Naive B cell (primary cell): ENCODE measurements at places on chromosomes 2 and 18.

- no peak for DNase-seq
Observed at GRCh38 chr2:60961457-60961856, 56.1 kb upstream of the PEX13 start.

- DNase-seq = no peak
Observed at GRCh38 chr2:15912203-15912602, 28.1 kb upstream of the MYCN start.

- no peak for DNase-seq
Observed at GRCh38 chr2:232386490-232386739, 7.9 kb downstream of the ALPP start.

GRCh38 chr18:33404244-33404873 is 36.2 kb downstream of the CCDC178 start:
- no peak for DNase-seq

- no peak for DNase-seq
Observed at GRCh38 chr2:78290581-78291214, 734.8 kb upstream of the REG3G start.

- no peak for DNase-seq
Observed at GRCh38 chr18:8701546-8702118, 3.7 kb upstream of the MTCL1 start.

GRCh38 chr2:26523750-26524149 is 45.8 kb upstream of the OTOF start:
- DNase-seq = no peak

DNA sequence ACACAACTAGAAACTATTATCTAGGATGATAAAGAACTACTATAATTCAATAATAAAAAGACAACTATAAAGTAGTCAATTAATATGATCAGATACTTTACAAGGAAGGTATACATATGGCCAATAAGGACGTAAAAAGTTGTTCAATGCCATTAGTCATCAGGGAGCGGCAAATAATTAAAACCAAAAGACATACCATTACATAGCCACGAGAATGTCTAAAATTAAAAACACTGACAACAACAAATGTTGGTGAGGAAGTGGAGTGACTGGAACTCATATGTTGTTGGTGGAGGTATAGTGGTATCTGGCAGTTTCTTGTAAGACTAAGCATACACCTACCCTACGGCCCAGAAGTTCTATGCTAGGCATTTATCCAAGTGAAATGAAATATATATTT is 152.4 kb downstream of the MTCL1 start:
- DNase-seq = no peak

GRCh38 chr2:109436610-109437225 is 177.0 kb downstream of the SEPTIN10 start:
- DNase-seq = no peak

- DNase-seq = no peak
Observed at GRCh38 chr18:26458526-26459232, 89.7 kb downstream of the KCTD1 start.

DNA sequence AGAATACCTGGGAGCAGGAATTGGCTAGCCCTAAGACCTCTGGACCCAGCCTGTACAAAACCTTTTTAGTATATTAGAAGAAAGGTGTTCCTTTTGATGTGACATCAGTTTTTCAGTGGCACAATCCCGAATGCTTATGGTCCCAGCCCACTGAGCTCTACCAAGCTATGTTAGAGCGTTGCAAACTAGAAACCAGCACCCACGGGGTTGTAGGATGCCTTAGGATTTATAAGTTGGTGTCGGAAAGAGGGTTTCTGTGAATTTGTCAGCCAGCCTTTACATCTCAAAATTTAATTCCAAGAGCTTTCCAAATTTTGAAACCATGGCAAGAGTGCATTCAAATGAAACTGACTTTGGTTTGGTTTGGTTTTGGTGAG is 499 bp upstream of the LMAN1 start:
- DNase-seq = no peak

DNA sequence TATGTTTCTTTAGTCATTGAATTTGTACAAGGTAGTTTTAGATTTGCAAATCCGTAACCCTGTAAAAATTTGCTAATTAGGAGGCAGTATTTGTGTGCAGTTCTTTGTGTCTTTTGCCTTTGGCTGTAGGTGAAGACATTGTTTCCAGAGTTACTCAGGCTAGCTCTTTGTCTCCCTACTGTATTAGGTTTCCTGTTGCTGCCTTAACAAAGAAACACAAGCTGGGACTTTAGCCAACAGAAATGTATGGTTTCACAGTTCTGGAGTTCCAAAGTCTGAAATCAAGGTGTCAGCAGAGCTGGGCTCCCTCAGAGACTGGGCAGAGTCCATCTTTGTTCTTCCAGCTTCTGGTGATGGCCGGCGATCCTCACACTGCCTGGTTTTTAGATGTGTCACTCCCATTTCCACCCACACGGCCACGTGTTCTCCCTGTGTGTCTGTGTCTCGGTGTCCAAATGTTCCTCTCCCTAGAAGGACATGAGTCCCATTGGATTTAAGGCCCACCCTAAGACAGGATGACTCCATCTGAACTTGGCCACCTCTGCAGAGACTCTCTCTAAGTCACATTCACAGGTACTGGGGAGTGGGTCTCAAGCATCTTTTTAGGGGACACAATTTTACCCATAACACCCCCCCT is 309.7 kb downstream of the GALR1 start:
- no peak for DNase-seq

DNA sequence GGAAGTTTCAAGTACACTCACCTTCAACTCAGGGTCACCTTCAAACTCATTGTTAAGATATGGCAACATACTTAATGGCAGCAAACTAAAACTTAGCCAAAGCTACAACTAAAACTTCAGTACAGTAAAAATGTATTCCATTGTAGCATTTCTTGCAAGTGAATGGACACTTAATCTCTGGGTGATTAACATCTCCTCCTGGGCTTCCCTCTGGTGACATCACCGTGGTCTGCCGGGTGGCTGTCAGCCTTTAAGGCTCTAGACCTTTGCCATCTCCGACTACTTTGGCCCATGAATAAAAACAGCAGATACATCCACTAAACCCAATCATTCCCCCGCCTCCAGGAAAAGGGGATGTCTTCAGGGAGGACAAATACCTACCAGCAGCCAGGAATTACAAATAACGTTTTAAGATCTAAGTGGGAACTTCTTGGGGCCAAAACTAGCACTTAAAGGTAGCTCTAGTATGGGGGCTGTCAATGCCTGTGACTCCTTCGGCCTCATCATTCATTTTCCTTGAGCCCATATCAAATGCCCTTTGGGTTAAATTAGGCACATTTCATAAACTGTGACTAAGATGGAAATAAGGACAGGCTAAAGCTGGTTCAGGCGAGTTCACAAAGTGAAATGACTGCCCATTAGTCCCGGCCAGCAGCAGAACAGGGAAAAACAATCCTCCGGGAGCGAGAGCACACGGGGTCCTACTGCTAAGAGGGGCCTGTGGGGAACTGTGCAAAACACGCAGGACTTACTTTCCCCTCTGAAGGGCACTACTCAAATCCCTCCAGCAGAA is 1.1 kb downstream of the TFCP2L1 start:
- no peak for DNase-seq

GRCh38 chr2:39094717-39095363 is 26.0 kb downstream of the SOS1 start:
- DNase-seq = no peak

GRCh38 chr18:2914185-2914880 is 67.5 kb downstream of the EMILIN2 start:
- DNase-seq = no peak

DNA sequence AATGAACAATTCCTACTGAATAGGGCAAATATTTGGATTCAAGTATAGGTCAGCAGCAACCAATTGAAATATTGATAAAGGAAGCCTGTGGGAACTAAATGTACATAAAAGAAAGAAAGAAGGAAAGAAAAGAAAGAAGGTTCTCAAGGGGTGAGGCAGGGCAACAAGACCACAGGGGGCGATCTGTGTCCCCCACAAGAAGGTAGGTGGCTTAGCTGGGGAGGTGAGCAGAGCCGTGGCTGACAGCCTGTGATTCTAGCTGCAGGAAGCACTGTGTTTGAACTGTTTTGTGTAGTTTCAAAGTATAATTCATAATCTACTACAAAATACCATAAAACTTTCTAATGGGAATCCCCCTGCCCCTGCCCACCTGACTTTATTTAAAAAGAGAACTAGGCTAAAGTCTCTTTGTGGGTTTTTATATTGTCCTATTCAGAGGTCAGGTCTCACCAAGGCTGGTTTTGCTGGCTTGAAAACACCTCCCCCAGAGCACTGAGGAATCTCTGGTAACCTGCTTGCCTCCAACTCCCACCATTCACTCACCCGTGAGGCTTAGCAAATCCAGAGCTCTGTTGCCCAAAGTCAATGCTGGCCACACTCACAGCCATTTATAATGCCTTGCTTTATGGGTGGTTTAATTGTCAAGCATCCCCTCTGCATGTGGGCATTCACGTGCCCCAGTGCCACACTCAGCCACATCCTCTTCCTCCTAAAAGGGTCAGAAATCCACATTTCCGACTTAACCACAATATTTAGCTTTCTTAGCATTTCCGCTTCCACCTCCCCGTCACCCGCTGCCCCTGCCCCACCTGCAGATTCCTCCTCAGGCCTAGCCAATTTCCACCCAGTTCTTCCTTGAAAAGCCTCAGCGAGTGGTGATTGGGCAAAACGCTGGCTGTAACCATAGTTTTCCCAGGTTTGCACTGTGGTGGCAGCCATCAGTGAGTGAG is 36.4 kb upstream of the LMAN1 start:
- no peak for DNase-seq

DNA sequence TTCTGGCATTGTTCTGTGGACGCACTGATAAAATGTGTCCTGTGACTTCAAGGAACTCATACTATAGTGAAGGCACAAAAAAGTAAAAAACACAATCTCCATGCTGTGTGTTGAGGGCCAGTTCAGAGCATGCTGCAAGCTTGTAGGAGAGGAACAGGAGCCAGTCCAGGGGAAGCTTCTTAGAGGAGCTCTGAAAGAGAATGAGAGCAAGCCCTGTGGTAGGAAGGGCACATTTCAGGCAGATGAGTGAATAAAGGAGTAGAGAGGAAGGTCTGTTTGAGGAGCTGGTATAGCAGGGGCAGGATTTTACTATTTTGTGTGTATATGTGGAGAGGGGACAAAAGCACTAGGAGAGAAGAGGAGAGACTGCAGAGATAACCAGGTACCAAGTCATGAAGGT is 478.3 kb downstream of the ZEB2 start:
- no peak for DNase-seq
